ENCODE measurements at places on chromosomes 2 and 18.

DNA sequence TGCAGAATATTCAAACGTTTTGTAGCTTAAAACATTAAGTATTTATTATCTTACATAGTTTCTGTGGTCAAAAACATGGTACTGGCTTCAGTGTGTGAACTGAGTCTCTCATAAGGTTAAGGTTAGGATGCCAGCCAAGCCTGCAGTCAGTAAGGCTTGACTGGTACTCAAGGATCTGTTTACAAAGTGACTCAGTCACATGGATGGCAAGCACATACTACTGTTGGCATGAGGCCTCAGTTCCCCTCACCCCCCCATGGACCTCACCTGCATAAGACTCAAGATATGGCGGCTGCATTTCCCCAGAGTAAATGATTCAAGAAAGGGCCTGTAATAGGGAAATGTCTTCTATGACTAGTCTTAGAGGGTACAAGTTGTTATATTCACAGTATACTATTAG, 1167.5 kb downstream of the DPP10 start:
- DNase-seq, result no peak

DNA sequence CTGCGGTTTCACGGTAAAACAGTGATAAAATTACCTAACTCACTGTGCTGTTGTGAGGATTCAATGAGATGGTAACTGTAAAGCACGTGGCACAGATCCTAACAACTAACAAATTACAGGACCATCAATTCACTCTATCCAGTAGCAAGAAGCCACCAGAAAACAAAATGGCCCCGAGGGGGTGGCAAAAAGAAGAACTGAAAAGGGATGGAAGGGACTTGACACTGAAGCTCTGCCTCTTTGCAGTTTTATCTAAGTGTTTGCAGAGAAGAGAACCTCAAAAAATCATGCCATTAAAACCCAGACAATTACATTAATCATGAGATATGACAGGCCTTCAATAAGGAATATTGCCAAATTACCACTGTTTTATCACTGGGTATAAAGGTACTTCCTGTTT, 46.7 kb downstream of the IRS1 start:
- DNase-seq, result no peak

DNA sequence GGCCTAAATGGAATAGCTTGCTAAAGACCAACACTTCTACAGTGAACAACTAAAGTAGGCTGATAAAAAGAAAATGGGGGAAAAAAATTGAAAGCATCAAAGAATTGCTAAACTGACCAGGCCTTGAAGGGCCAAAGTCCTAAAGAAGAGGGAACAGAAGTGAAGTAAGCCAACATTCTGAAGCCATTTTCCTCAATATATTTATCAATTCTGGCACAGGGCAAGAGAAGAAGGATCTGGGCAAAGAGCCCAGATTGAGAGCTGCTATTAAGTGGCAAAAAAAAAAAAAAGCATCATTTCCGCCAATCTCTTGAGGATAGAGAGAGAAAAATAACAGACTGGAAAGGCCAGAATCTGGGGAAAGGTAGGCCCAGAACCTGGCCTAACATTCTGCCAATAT, 25.7 kb downstream of the FANCL start:
- DNase-seq, result no peak

- DNase-seq, result no peak
Observed at GRCh38 chr18:52082246-52082645, 257.8 kb upstream of the DCC start.

DNA sequence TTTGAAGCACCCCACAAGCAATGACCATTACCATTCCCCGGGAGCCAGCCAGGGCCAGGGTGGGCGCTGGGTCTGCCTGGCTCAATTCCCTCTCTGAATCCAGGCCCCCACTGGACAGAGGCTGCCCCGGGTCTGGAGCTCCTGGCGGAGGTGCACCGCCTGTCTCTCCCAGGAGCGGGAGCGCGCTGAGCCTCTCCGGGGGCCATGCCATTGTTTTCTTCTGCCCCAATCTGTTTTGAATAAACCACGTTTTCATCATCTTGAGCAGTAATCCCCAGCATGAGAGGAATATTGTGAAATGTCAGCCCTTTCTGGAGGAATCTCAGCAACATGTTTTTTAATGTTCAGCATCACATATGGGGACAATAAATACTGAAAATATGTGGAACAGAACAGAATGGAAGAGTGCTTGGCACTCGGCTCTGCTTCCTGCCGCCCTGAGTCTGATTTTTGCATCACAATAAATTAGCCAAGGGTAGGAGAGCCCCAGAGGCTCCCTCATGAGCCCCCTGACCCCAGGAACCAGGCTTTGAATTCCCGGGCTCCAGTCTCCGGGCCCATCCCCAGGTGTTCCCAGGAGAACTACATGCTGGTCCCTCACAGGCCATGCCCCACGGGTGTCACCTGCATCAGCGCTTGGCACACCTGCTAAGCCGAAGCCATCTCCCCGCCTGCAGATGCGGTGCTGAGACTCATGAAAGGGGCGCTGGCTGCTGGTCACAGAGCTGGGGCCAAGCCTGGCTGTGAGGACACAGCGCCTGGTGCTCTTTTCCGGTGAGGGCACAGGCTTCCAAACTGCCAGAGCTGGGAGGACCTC, 88.8 kb downstream of the INHBB start:
- no peak for DNase-seq

DNA sequence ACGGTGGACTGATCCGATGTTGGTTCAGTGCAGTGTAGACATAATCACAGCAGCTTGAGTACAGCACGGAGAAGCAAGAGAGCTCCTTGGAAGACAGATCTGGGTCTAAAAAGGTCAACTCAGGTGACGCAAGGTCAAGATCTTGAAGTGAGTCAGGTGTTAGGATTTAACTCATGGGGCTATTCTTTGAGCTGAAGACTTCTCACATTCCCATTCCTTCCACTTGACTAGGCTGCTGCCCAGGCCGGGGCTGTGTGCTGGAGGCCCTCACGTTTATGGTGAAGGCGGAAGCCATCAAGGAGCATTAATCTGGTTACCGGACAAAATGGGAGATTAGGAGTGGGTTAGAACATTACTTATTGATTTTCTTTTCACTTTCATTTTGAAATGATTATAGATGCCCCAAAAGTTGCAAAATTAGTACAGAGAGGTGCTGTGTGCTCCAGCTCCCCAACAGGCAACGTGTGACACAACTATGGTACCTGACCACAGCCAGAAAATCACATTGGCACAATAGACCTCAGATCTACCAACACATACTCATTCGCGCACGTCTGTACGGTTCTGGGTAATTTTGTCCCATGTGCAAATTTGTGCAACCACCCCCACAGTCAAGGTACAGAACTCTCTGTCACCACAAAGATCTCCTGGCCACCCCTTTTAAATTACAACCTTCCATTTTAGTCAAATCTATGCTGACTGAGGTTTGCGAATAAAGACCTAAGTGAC, 77.6 kb upstream of the SEC11C start:
- no peak for DNase-seq

GRCh38 chr2:75564713-75565359, 4.1 kb upstream of the EVA1A start:
- DNase-seq, result no peak

DNA sequence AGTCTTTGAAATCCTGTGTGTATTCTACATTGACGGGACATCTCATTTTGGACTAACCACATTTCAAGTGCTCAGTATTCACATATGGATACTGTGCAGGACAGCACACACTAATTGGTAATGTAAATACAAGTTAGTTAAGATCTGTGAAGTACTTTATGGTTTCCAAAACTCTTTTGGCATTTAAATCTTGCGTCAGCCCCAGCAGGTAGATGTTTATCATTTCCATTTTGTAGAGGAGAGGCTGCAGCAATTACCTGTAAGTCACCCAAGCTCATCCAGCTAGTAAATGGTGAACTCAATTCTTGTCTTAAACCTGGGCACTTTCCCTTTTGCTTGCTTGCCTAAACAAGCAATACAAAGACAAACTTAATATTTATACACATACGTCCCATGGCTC, 1.6 kb upstream of the NAGK start:
- DNase-seq, result no peak

DNA sequence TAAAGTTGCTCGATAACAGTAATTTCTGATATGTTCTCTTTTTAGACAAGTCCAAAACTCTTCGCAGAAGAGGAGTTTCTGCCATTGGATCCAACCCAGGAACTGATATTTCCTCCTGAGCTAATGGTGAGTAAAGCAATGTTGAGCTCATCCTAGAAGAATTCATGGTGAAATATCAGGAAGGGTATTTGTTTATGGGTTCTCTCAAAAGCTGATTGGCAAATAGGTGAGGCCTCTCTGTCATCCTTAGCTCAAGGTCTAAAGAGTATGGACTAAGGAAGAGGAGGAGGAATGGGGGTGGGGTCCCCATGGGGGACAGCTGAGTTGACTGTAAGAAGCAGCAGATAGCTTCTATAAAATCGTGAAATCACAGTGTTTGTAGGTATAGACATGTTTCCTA, 18.2 kb downstream of the AOX1 start:
- DNase-seq, result no peak

- no peak for DNase-seq
Observed at GRCh38 chr2:177585234-177585863, 192.8 kb downstream of the AGPS start.

DNA sequence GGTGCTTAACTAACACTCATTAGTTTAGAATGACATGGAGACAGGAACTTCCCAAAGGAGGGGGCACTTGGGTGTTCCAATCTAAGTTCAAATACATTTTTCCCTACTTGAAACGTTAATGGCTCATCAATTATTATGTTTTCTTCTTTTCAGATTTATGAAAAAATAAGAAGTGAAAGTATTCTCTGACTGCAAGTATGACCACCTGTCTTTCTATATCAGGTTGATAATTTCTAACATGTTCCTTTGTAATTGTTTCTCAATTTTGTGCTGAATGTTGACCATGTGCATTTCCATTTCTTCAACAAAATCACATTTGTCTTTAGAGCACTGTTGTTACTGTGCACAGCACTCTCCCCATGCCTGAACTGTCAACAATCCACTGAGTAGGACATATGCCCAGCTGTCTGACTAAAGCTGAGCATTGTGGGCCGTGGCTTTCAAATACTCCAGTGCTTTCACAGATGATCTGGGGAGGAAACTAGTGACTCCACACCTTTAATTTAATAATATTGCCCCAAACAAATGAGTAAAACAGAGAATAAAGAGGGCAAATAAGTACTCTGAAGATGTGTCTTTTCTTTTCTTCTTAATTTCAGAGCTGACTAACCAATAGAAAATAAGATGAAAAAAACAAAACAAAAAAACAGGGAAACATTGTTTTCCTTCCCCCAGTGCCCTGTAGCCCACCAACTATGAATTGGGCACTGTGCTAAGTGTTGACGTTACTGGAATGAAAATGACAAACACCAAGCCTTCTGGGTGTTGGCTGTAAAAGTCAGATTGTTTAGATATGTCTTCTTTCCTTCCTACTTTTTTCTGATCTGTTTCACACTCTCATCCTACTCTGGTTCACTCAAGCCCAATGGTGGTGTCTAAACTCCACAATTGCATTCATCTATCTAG, 16.0 kb downstream of the LANCL1 start:
- DNase-seq, result no peak

DNA sequence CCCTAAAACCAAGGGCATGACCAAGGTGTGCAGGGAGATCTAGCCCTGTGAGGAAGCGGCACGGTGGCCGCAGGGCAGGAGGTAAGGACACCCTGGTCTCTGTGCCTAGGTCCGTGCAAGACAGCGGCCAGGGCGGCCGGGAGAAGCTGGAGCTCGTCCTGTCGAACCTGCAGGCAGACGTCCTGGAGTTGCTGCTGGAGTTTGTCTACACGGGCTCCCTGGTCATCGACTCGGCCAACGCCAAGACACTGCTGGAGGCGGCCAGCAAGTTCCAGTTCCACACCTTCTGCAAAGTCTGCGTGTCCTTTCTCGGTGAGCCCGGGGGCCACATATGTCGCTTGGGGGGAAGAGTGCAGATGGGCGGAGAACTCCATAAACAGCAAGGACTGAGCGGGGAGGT, 235.4 kb downstream of the ATAD2B start:
- DNase-seq, result no peak

- DNase-seq, result no peak
Observed at GRCh38 chr2:85524336-85524908, 14.5 kb upstream of the MAT2A start.

DNA sequence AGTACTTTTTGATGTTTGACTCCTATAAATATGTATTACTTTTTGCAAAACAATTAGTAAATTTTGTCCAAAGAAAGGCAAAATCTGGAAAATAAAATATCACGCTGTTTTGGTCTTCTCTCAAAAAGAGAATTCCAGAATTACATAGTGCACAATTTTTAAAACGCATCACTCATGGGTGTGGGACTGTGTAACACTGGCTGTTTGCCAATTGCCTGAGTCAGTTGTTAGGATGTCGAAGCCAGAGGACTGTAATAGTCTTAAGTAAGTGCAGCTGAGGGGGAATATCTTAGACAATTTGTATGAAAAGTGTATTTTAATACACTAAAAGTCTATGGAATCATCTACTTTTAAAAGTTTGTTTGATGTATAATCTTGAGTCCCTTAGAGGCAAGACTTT, 24.1 kb upstream of the EPHA4 start:
- DNase-seq, result no peak

DNA sequence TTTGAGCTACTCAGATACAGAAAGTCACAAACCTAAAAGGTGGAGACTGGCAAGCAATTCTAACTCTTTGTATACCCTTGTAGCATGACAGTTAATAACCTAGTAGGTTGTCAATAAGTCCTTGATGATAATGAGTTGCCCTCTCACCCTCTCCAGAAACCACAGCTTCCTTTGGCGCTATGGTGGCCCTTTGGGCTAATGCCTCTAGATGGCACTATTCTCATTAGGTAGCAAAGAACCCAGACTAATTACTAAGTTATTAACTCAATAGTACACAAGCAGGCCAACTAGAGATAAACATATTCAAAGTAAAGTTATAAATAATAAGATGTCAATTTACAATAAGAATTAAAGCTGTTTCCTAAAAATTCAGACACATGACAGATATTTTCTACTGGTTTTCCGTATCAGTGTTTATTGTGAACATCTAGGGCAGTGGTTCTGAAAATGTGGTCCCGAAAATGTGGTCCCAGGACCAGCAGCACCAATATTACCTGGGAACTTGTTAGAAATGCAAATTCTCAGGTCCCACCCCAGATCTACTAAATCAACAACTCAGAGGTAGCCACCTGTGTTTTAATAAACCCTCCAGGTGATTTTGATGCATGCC, 41.1 kb downstream of the LDAH start:
- no peak for DNase-seq

DNA sequence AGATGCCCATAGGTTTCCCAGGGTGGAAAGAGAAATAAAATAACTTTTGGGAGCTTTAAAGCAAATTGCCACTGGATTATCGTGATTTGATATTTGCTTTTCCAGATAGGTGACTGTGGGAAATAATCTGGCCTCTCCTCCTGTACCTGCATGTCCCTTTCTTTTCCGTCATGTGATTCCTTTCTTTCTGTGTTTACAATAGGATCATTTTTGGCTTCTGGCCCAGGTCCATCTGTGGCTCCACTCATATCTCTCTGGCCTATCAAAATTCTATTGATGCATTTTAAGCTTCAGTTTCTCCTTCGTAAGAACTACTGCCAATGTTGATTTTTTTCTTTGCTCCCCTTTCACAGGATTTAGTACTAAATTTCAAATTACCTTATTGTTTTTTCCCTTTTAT, 153.6 kb downstream of the CCDC85A start:
- no peak for DNase-seq

- no peak for DNase-seq
Observed at GRCh38 chr2:71154798-71155197, 24.4 kb downstream of the MPHOSPH10 start.

All from effector CD4-positive, alpha-beta T cell (primary cell).